Omental fat pad (tissue), 4 donors: ENCODE measurements at places on chromosomes 12 and 14. TPM values are rescaled to one million over a fixed set of nuclear protein-coding genes. Genes with fewer than 3 reads are reported as not detected.

- no peak for DNase-seq
Observed at GRCh38 chr12:53388932-53389331, 9.0 kb downstream of the SP1 start.

GRCh38 chr14:91394105-91395081 lies 23.2 kb downstream of the CCDC88C start:
- DNase-seq = no peak

The KCTD10 gene
- total RNA-seq = 82.8 TPM

The SERPINA10 gene
- not detected for total RNA-seq

DNA sequence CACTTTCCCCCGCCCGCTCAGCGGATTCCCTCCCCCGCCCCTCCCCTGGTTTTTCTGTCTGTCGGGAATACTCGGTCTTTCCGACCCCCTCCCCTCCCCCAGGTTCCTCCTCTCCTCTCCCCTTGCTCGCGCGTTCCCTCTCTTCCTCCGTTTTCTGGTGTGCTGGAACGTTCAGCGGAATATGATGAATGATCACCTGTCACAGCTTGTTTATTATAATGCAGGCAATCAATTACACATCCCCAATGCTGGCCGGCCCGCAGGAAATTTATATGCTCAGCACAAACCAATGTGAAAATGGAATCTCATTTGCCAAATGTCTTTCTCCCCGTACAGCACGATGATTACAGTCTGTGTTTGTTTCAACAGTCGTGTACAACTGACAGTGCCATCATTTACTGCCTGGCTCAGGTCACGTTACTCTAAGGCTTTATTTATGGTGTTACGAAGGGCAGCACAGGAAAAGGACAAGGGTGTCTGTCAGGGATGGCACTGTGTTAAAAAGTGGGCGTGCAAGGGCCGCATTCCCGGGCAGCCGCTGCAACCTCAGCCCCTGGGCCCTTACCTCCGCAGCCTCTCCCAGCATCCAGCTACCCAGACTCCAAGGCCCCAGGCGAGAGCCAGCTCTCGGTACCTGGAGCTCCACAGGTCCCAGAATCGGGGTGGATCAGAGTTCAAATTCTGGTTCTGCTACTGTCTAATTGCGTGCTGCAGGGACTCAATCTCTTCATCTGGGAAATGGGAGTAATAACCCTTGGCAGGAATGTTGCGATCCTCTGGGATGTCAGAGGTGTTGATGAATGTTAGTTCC lies 24.7 kb upstream of the MAP1LC3B2 start:
- DNase-seq = peak; percentile 29
